ENCODE measurements at places on chromosomes 2 and 18. TPM values are rescaled to one million over a fixed set of nuclear protein-coding genes. Genes with fewer than 3 reads are reported as not detected.

CAPN14 gene
- total RNA-seq: 0.12 TPM

- H3K4me1 ChIP-seq: peaks cover 63% of the 10 kb centered on the region
- H3K4me3 ChIP-seq: no peak overlapping the region
- no peak overlapping the region for H3K27ac ChIP-seq
- H3K36me3 ChIP-seq: no peaks in the 10 kb centered on the region
These were observed 38.5 kb downstream of the TSHZ1 start for GRCh38 chr18:75249175-75249518.

DNA sequence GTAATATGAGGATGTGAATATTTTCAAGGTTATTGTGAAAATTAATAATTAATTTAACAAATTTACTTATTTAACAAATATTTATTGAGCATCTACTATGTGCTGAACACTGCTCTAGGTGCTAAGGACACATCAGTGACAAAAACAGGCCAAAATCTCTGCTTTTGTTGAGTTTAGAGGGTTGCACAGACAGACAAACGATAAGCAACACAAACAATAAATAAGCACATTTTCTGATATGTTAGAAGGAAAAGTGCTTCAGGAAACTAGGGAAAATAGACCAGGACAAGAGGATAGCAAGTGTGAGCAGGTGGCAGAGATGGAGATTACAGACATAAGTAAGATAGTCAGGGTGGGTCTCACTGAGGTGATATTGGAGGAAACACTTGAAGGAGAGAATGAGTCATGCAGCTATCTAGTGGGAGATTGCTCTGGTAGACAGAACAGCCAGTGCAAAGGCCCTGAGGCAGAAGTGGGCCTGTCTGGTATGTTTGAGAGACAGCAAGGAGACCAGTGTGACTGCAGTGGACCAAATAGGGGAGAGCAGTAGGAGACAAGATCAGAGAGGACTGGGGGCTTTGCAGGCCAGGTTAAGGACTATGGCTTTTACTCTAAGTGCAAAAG lies 38.3 kb downstream of the SFXN5 start:
- H3K27ac ChIP-seq: no peak overlapping the region
- H3K27me3 ChIP-seq: no peaks in the 10 kb centered on the region
- peaks cover 6% of the 10 kb centered on the region for H3K4me1 ChIP-seq
- no peak for DNase-seq
- H3K36me3 ChIP-seq: peaks cover 3% of the 10 kb centered on the region
- H3K4me3 ChIP-seq: no peak overlapping the region

- H3K27ac ChIP-seq: no peak overlapping the region
- DNase-seq: no peak
- no peaks in the 10 kb centered on the region for H3K27me3 ChIP-seq
- H3K36me3 ChIP-seq: peaks cover 10% of the 10 kb centered on the region
These were observed 79.7 kb downstream of the STRN start for GRCh38 chr2:36886664-36887063.

GRCh38 chr18:13622751-13623150 lies 103.6 kb downstream of the FAM210A start:
- H3K27me3 ChIP-seq: peaks cover 16% of the 10 kb centered on the region
- H3K27ac ChIP-seq: no peak overlapping the region
- DNase-seq: no peak
- no peaks in the 10 kb centered on the region for H3K4me1 ChIP-seq

DNA sequence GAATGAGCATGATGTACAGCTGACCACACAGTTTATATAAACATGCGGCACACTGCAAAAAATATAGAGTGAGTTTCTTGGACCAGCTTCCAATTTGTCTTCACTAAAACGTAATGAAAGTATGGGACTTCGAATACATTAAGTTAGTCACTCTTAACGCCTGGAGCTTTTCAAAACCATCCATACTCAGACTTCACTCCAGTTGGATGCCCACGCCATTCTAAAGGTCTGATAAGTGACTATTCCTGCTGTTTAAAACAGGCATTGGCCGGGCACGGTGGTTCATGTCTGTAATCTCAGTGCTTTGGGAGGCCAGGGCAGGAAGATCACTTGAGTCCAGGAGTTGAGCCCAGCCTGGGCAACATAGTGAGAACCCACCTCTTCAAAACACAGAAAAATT lies 84.6 kb downstream of the MYL12B start:
- H3K27me3 ChIP-seq: no peaks in the 10 kb centered on the region
- no peak for DNase-seq
- no peaks in the 10 kb centered on the region for H3K4me1 ChIP-seq
- no peaks in the 10 kb centered on the region for H3K36me3 ChIP-seq
- no peak overlapping the region for H3K4me3 ChIP-seq
- H3K27ac ChIP-seq: no peak overlapping the region

- H3K4me1 ChIP-seq: peaks cover 8% of the 10 kb centered on the region
- no peak overlapping the region for H3K27ac ChIP-seq
- DNase-seq: no peak
- peaks cover 3% of the 10 kb centered on the region for H3K36me3 ChIP-seq
- H3K27me3 ChIP-seq: no peaks in the 10 kb centered on the region
- no peak overlapping the region for H3K4me3 ChIP-seq
These were observed 22.5 kb downstream of the TMEM178A start for GRCh38 chr2:39688181-39688580.

Measured in type B pancreatic cell (in vitro differentiated cells).